Right lung (tissue), 10 donors: ENCODE measurements at places on chromosomes 5 and 9. TPM values are rescaled to one million over a fixed set of nuclear protein-coding genes. Genes with fewer than 3 reads are reported as not detected.

DNA sequence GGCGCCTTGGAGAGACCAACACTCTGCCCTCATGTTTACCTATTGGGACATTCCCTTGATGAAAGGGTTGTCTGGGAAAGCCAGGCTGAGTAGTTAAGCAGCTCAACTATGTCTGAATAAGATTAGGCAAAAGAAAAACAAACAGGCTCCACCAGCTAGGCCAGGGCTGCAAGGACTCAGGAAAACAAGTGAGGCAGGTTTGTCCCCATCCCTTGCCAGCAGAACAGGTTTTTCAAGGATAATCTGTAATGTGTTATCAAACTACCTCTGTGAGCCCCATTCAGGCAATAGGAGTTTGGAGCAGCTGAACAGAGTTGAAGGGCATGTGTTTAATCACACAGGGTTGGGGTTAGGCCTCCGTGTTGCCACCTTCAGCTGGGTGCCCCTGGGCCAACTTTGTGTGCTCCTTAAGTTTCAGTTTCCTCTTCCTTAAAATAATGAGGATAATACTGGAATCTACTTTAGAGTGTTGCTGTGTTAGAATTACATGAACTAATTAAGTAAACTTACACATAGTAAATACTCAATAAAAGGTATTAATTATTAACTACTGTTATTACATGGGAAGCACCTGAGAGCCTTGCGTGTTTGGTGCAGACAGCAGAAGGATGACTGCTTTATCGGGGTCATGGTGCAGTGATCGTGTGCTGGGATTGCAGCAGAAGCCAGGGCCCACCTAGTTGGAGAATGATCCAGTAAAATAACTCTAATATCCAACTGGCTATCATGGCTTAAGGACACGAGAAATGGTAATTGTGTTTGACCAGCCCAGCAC lies 72.1 kb upstream of the ATP10B start:
- peak; percentile 67 for DNase-seq

- no peak for DNase-seq
These were observed 100.4 kb downstream of the GLDC start for GRCh38 chr9:6545017-6545691.

GRCh38 chr9:127384901-127385300 lies 12.1 kb upstream of the SLC2A8 start:
- DNase-seq = no peak

DNA sequence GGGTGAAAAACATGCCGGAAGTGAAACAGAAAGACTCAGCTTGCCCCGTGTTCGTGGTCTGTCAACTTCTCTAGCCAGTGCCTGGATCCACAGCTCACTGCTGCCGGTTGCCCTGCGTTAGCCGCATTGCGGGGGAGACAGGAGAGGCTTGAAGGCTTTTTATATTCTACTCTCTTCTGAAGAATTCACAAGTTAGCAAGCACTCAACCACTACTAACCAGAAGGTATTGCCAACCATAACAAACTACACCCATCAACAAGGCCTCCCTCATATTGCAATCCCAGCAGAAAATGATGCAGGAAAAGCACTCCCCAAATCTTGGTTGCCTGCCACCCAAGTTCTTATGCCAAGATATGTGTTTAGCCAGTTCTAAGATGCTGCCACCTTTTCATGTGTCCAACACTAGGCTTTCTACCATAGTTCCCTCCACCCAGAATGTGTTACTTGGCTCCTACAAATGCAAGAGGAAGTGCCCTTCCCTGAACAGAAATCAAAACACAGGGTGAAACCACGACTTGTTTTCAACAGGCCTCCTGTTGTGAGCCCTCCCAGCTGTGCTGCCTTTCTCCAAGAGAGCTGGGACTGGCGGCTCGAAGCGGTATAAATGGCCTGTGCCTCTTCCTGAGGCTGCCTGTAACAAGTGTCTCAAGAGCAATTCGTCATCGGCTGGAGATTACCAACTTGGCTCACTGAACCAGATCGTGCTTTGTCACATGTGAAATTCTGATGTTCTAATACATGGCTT lies 129.0 kb downstream of the SNX18 start:
- DNase-seq = no peak

DNA sequence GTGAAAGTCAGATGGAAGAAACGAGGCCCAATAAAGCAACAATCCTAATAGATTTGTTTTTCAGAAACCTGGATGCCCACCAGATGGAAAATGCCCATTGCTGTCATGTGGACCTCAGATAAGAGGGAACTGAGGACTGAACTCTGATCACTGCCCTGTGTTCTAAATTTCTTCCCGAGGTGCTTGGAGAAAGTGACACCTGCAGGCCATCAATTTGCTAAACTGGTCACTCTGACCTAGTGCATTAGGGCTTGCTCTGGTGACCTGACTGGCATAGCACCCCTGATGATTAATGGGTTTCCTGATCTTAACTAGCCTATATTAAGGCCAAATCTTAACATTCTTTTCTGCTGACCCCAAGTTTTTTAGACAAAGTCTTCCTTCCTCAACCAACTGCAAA lies 32.4 kb upstream of the VDAC1 start:
- no peak for DNase-seq

- no peak for DNase-seq
These were observed 100.4 kb downstream of the PDE4D start for GRCh38 chr5:59792983-59793585.

- DNase-seq = no peak
These were observed 72.5 kb downstream of the SEMA6A start for GRCh38 chr5:116502138-116502537.

Gene DCTN4
- 73.5 TPM for polyA plus RNA-seq

Gene CDC20B
- polyA plus RNA-seq = 16.7 TPM

Gene MYMK
- polyA plus RNA-seq = 0.31 TPM

Gene MEF2C
- 70.4 TPM for polyA plus RNA-seq
